ENCODE measurements at places on chromosomes 4 and X.

GRCh38 chr4:168537571-168537970 lies 40.7 kb downstream of the PALLD start:
- DNase-seq, result no peak

- DNase-seq, result no peak
Measured at GRCh38 chrX:48487362-48487798, 11.4 kb downstream of the FTSJ1 start.

DNA sequence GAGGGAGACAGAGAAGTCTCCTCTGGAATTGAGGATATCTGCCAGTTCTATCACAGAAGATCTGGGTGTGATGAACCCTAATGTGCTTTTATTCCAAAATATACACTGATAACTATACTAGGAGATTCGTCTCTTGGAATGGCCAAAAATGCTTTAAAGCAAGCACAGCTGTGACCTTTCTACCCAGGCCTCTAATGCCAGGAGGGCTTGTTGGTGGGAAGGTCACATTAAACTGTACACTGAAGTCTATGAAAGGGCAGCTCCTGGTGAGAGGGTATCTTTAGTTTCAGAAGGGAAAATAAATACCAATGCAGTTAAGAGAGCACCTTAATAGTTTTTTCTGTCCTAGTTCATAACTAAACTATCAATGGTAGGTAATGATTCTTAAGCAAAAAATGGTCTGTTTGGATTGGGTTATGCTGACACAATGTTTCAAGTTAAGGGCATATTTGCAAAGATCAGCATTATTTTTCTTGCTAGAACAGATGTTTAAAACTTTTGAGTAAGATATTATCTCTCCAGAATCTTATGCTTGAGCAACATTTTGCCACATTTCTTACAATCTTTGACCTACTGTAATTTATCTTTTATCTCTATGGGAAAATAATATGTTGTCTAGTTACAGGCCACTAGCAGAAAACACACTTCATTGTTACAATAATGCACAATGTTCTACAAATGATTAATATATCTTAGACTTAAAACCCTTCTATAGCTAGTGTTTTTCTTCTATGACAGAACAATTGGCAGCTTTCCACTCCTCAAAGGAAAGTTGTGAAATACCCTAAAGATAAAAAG lies 59.6 kb downstream of the SEC24D start:
- DNase-seq, result no peak

- no peak for DNase-seq
Measured at GRCh38 chr4:2070421-2071251, 11.5 kb downstream of the NAT8L start.

DNA sequence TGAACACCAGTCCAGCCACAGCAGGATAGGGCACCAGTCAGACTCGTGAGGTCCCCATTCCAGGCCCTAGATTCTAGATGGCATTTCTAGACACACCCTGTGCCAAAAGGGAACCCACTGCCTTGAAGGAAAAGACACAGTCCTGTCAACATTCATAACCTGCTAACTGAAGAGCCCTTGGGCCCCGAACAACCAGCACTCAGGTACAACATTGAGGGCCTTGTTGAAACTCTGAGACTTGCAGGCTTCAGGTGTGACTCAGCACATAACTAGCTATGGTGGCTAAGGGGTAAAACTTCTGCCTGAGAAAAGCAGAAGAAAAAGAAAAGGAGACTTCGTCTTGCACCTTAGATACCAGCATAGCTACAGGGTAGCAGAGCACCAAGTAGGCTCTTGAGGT lies 252.9 kb upstream of the GRID2 start:
- DNase-seq, result no peak

- no peak for DNase-seq
Measured at GRCh38 chr4:174255786-174256185, 27.7 kb downstream of the FBXO8 start.

DNA sequence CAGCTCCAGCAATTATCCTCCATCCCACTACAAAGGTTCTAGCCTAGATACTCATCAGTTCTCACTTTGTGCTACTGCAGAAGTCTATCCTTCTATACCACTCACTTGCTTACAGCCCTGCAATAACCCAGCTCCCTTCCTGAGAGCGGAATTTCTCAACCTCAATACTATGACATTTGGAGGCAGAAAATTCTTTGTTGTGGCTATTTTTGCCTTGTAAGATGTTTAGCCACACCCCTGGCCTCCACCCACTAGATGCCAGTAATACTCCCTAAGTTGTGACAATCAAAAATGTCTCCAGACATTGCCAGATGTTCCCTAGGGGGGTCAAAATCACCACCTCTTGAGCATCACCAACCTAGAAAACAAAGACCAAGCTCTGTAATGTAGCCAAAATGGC lies 149.5 kb downstream of the QDPR start:
- no peak for DNase-seq

- DNase-seq, result no peak
Measured at GRCh38 chr4:81003597-81004111, 26.9 kb upstream of the BMP3 start.

DNA sequence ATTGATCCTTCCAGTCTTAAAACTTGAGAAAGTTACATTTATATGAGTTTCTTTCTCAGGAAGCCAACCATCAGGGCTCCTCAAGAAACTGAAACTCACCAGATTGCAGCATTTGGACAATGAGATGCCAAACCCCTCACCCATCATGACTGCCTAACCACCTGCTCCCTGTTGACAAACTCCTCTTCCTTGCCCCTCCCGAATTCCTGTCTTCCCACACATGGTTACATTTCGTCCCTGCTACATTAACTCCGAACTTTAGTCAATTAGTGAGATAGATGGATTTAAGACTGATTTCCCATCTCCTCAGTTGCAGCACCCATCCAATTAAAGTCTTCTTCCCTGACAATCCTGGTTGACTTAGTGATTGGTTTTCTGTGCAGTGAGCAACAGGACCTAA lies 118.7 kb downstream of the ZNF330 start:
- DNase-seq, result no peak

- no peak for DNase-seq
Measured at GRCh38 chr4:73451404-73451803, 15.4 kb downstream of the AFP start.

- DNase-seq, result no peak
Measured at GRCh38 chr4:38068107-38068506, 107.9 kb downstream of the PTTG2 start.

GRCh38 chrX:65971151-65971550 lies 68.7 kb downstream of the VSIG4 start:
- no peak for DNase-seq

GRCh38 chr4:112190684-112191083 lies 40.9 kb upstream of the AP1AR start:
- no peak for DNase-seq

GRCh38 chr4:145299380-145300076 lies 119.1 kb upstream of the OTUD4 start:
- peak; percentile 71 for DNase-seq

GRCh38 chr4:176052744-176053143 lies 12.9 kb upstream of the WDR17 start:
- DNase-seq, result no peak

DNA sequence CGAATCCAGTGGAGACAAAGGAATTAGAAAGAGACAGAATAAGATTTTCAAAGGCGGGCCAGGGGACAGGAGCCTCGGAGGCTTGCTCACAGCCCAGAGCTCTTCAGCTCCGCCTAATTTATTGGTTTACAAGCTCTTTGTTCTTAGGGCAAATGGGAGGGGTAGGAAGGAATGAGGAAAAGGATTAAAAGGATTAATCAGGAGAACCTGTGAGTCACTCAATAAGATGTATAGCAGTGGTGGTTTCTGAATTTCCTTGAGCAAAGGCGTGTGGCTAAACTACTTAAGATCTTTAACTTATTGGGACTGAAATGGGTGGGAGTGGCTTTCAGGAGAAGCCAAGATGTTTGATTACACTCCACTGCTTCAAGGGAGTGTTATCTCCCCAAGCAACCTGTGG lies 456.0 kb upstream of the SPANXN1 start:
- DNase-seq, result no peak

GRCh38 chr4:167831855-167832254 lies 260.5 kb upstream of the ANXA10 start:
- DNase-seq, result no peak

DNA sequence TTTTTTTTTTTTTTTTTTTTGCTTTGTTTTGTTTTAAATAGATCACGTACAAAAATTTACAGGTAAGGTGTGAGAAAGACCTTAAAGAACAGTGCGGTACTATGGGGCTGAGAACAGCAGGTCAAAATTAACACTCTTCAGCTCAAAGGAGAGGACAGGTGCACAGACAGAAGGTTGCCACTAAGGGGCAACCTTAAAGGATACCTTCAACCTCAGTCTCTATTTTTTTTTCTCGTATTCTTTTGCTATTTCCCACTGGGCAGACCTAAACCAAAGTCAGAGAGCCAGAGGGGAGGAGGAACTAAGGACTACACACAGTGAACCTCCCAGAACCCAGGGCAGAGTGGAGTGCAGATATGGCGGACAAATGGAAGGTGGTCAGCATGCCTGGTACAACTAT lies 1984.3 kb upstream of the IGFBP7 start:
- DNase-seq, result no peak

GRCh38 chr4:48336146-48336870 lies 5.0 kb upstream of the SLAIN2 start:
- DNase-seq, result no peak

DNA sequence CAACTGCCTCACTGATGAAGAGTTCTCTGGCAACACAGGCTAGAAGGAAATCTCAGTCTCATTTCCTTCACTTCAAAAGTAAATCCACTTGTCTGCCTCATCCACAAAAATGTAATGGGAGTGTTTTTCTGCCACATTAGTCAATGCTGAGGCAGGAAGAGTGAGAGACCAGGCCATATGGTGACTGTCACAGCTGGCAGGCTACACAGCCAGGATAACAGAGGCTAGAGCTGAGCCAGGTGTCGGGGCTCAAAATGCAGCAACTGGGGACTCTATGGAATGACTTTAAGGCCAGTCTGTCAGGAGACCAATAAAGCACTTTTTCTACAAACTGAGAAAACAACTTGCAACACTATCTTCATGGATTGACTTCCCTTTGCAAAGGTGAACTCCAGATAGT lies 204.2 kb downstream of the GPC3 start:
- DNase-seq, result no peak

GRCh38 chr4:45663003-45663402 lies 460.9 kb downstream of the GABRG1 start:
- DNase-seq, result no peak

DNA sequence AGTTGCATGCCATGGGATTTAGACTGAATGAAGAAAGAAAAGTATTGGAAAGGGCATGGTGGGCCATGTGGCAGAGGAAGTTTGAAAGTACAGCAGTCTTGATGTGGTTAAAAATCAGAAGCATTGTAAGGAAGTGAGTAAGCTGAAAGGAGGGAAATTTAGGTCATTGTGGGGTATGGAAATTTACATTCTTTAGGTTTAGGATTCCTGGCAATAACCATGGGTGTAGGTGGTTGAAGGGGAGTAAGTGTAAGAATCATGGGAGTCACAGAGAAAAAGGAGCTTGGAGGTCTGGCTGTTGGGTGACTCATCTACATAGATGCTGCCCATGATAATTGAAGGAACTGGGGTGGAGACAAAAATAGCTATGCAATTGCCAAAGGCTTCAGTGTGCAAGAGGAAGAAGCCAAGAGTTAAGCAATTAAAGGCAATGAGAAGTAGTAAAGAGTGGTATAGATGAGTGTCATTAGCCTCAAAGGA lies 243.8 kb upstream of the LDB2 start:
- no peak for DNase-seq

DNA sequence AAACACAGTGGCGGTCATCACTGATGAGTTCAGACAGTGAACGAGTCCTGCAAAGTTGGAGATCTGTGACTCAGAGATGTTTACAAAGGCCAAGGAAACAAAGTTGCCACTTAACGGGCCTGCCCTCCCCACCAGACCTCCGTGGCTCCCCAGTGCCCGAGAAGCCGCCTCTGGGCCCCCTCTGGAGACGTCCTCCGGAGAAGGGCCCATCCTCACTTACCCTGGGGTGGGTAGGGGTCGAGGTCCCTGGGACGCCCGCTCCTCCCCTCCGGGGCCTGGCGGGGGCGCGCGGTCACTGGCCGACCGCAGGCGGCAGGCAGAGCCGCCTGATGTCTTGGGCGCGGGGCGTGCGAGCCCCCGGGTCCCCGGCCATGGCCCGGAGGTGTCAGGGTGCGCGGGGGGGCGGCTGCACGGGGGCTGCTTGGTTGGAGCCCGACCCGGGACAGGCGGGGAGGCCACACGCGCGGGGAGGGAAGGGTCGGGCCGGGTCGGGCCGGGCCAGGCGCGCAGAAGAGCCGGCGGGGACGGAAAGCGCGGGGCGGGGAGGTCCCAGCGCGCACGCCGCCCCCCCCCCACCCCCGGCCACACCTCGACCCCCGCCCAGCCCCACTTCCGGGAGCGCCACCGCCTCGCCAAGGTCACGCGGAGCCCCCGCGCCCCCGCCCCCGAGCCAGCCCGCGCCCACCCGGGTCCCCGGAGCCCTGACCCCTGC lies 529 bp downstream of the DHRSX start:
- DNase-seq, result peak; percentile 5

DNA sequence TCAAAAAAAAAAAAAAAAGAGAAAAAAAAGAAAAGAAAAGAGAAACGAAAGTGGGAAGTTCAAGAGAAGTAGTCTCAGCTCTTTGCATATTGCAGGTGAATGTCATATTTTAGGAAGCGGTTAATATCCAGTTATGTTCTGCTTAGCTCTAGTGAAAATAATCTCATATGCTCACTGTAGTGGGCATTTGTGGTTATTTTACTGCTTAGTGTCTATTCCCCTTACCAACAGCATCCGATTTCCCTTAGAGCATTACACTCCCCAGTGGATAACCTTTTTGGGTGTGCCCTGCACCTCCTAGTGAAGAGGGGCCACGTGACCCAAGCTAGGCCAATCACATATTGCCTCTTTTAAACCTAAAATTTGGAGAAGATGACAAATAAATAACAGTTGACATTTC lies 111.2 kb upstream of the ZNF827 start:
- DNase-seq, result no peak

DNA sequence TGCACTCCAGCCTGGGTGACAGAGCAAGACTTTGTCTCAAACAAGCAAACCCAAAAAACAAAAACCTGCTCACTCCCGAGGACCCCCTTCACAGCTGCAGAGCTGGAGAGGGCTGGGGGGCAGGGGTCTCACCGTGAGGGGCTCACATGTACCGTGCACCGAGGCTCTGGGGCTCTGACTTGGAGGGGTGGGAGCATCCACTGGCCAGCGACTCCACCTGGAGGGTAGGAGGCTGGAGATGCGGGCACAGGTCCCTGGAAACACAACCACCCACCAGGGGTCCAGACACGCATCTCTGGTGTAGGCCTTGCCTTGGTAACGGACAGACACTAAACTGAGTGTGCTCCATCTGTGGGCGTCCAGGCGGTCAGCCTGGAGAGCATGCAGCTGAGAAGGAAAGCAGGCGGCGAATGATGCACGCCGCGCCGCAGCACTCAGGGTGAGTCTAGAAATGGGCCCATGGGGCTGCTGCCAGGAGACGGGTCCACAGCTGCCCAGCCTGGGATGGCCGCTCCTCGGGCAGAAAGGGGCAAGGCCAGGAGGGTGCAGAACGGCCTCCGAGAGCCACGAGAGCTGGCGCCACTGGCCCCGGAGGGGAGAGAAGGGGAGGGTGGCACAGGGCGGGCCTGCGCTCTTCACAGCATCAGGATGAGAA lies 26.1 kb downstream of the PPP2R3B start:
- DNase-seq, result no peak

DNA sequence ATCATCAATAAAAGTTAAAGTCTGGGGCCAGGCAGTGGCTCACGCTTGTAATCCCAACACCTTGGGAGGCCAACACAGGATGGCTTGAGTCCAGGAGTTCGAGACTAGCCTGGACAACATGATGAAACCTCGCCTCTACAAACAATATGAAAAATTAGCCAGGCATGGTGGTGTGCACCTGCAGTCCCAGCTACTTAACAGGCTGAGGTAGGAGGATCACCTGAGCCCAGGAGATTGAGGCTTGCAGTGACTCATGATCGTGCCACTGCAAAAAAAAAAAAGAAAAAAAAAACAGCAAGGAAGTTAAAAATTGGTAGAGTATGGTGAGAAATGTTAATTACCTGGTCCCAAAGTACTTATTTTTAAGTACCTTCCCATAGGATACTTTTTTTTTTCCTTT lies 27.5 kb downstream of the FBXW7 start:
- DNase-seq, result no peak

Data from stimulated activated CD4-positive, alpha-beta T cell treated with anti-CD3 and anti-CD28 coated beads, Interleukin-2, amount 100 ng/mL, for 48 hours (primary cell).